Endothelial cell (in vitro differentiated cells): ENCODE measurements at places on chromosomes 12 and 14. TPM values are rescaled to one million over a fixed set of nuclear protein-coding genes. Genes with fewer than 3 reads are reported as not detected.

GRCh38 chr14:69300601-69301221 is 40.8 kb downstream of the GALNT16 start:
- DNase-seq, result no peak

- no peak for DNase-seq
Observed at GRCh38 chr14:59454139-59454538, 11.0 kb downstream of the GPR135 start.

GRCh38 chr12:40378691-40379090 is 153.9 kb downstream of the LRRK2 start:
- no peak for DNase-seq

GRCh38 chr14:53567236-53567780 is 389.3 kb downstream of the BMP4 start:
- no peak for DNase-seq

DNA sequence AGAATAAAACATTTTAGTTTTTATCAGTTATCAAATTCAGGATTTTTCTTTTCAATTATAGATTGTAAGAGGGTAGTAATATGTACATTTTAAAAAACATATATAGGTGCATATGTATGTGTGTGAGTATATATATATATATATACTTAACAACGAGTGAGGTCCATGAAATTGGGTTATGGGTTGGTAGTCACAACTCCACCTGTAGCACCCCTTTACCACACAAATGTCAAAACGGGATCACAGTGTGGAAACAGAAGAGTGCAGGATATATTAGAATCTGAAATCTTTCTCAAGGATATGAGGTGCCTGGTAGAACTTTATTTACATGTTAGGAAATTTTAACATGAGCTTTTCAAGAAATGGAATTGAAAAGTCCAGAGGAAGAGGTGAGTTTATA is 31.3 kb downstream of the MIA2 start:
- no peak for DNase-seq

- no peak for DNase-seq
Observed at GRCh38 chr12:67367843-67368242, 98.7 kb downstream of the CAND1 start.

GRCh38 chr14:46818147-46818546 is 166.6 kb upstream of the RPL10L start:
- DNase-seq, result no peak

DNA sequence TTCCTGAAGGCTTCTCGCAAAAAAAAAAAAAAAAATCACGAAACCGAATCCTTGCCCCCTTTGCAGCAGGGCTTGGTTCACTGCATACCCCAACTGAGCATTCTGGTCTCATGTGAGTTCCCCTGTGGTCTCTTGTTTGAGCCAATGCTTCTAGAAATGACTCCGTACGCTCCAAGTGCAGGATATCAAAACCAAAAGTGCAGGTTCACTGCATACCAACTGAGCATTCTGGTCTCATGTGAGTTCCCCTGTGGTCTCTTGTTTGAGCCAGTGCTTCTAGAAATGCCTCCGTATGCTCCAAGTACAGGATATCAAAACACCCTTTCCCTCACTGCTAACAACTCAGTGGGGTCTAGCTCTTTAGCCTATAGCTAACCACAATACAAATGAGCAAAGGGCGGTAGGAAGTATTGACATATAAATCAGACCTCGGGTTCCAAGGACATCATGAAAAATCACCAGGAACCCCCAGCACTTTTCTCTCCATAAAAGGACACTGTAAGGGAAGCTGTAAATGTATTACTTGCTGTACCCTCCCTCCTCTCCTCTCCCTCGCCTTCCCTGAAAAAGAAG is 206.3 kb upstream of the NOS1 start:
- no peak for DNase-seq

GRCh38 chr12:6231359-6232268 is 31.4 kb downstream of the CD9 start:
- no peak for DNase-seq

Gene ASCL1
- total RNA-seq, result not detected

Gene TAC3
- total RNA-seq, result 18.0 TPM

Gene TROAP
- 12.4 TPM for total RNA-seq

Gene BDKRB1
- total RNA-seq, result not detected

Gene LRRC43
- total RNA-seq, result 0.31 TPM

Gene ZC3H14
- 57.7 TPM for total RNA-seq
